ENCODE measurements at places on chromosomes 13 and 19.

GRCh38 chr19:38952395-38953165, 21.8 kb downstream of the MRPS12 start:
- no peak for DNase-seq

GRCh38 chr13:90068658-90069057, 1278.8 kb upstream of the MIR17HG start:
- DNase-seq, result no peak

- DNase-seq, result no peak
These were observed 122.3 kb downstream of the URI1 start for GRCh38 chr19:30064348-30064699.

GRCh38 chr13:35792021-35792420, 315.5 kb upstream of the MAB21L1 start:
- DNase-seq, result no peak

- no peak for DNase-seq
These were observed 649.6 kb downstream of the SLITRK1 start for GRCh38 chr13:83232626-83233025.

- DNase-seq, result no peak
These were observed 201.7 kb downstream of the ABCC4 start for GRCh38 chr13:95099541-95099940.

- no peak for DNase-seq
These were observed 284.2 kb downstream of the TBC1D4 start for GRCh38 chr13:75197803-75198202.

DNA sequence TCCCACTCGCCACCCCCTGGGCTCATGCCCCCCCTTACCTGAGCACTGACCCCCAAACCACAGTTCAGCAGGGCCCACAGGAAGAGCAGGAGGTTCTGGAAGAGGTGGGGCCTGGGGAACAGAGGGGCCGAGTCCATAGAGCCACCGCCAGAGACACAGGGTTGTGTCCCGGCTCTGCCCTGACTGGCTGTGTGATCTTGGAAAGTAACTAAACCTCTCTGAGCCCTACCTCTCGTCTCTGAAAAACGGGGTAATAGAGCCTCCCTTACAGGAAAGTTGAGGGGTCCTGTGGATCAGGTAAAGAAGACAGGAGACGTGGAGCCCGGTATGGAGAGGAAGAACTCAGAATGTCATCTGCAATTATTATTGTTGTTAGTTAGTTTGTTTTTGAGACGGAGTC, 2.0 kb downstream of the ADAMTSL5 start:
- no peak for DNase-seq

DNA sequence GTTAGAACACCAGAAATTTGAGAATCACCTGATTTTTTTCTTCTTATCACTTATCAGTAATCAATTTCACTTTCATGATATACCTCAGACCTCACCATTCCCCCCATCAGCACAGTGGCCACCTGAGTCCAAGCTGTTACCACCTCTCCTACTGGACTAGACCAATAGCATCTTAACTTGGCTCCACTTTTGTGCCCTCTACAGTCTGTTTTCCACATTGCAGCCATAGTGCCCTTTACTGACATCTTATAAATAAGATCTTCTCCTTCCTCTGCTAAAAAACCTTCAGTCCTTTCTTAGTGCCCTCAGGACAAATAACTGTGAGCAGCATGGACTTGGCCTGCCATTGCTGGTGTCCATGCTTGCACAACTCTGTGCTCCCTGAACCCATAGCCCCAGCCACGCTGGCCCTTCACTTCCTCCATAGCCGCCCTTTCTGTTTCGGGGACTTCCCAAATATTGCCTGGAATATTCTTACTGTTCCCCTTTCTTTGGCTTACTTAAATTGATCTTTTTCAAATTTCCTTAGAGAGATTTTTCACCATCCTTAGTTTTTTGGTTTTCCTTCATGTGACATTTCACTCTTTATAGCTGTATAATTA, 380.8 kb downstream of the LMO7 start:
- no peak for DNase-seq

- peak; percentile 99 for DNase-seq
These were observed 451 bp upstream of the HMG20B start for GRCh38 chr19:3572132-3572854.

- DNase-seq, result peak; percentile 14
These were observed 1.8 kb upstream of the CEACAM8 start for GRCh38 chr19:42596391-42597072.

DNA sequence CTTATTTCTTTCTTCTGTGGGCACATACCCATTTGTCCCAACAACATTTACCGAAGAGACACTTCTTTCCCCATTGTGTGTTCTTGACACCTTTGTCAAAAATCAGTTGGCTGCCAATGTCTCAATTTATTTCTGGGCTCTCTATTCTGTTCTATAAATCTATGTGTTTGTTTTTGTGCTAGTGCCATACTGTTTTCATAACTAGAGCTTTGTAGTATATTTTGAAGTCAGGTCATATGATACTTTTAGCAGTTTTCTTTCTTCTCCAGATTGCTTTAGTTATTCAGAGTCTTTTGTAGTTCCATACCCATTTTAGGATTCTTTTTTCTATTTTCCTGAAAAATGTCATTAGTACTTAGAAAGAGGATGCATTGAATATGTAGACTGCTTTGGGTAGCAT, 1276.3 kb downstream of the SLITRK1 start:
- no peak for DNase-seq

DNA sequence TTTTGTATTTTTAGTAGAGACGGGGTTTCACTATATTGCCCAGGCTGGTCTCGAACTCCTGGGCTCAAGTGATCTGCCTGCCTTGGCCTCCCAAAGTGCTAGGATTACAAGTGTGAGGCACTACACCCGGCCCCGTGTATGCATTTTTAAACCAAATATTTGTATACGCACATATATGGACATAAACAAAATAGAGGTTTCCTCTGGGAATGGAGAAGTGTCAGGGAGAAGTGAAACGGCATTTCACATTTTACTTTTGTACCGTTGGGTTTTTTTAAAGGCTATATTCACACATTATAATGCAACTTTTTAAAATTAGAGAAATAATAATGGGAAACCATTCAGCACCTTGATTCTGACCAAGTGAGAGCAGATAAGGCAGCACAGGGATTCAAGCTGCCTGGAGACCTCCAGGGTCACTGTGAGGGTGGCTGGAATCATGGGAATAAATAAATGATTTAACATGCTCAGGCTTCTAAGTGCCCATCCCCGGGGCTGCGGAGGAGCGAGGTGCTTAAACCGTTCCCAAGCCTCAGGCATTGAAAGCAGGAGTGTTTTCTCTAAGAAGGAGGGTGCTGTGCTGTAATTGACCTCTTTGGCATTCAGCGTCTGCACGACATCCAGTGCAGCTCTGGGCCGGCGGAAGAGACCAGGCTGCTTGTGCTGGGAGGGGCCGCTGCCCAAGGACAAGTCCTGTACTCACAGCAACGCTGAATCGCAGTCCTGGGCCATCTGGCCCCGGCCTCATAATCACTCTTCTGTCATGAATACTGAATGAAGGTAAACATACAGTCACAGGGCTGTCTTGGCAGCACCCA, 24.7 kb downstream of the GPR42 start:
- DNase-seq, result no peak

DNA sequence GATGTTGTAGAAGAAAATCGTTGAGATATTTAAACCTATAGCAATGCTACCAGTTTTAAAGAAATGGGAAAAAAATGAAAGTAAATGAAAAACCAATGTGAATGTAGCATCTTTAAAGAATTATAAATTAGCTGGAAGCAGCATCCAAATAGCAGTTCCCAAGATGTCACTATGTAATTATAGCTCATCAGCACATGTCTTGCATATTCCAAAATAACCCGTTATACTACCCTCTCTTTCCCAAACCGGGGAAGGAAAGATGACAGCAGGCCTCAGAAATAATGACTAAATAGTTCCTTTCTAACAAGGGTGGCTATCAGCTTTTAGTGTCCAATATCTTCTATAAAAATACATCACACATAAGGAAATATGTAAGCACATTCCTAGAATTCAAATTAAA, 140.5 kb downstream of the FGF14 start:
- no peak for DNase-seq

GRCh38 chr13:83048419-83048818, 833.9 kb downstream of the SLITRK1 start:
- DNase-seq, result no peak

GRCh38 chr13:113595131-113595530, 10.6 kb downstream of the TFDP1 start:
- no peak for DNase-seq

DNA sequence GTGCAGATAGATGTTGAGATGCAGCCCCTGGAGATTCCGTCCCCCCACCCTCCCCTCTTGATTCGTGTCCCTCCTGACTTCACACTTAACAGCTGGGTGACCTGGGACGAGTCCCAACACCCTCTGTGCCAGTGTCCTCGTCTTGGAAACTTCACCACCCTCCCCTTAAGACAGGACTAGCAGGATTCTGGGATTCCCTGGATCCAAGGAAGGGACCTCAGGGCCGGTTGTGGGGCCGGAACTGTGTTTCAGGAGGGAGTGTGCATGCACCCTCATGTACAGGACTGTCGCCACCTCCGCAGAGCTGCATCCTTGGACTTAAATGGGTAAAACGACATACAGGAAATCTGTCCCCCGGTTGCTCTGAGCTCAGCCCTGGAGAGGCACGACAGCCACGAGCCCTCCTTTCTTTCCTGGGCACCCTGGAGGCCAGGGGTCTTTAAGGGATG, 990 bp downstream of the MYO9B start:
- DNase-seq, result no peak

DNA sequence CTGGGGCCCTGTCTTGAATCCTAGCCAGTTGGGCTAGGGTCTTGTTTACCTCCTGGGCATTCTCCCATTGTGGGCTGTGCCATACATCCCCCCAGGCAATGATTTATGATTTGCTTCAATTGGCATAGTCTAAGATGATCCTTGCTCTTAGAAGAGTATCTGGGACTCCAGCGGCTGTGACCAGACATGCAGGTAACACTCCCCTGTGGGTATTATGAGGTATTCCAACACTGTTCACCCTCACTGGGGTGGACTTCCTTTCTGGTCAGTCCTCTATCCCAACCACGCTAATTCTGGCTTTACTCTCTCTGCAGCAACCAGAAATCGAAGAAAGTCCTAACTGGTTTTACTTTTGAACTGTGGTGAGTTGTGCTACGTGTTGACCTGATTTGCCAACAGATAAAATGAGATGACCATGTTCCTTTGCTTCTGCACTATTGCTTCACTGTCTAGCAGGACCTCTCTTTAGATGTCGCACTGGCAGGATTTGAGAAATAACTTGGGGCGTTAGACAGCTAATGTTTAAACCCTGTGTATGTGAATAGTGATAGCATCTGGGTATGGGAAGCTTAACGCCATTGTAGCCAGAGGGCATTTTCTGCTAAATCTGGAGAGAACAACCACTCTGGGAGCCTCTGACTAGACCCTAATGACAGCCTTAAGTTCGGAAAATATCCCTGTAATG, 6.7 kb upstream of the LRCH1 start:
- no peak for DNase-seq

GRCh38 chr13:96229356-96229755, 139.4 kb downstream of the HS6ST3 start:
- DNase-seq, result no peak

DNA sequence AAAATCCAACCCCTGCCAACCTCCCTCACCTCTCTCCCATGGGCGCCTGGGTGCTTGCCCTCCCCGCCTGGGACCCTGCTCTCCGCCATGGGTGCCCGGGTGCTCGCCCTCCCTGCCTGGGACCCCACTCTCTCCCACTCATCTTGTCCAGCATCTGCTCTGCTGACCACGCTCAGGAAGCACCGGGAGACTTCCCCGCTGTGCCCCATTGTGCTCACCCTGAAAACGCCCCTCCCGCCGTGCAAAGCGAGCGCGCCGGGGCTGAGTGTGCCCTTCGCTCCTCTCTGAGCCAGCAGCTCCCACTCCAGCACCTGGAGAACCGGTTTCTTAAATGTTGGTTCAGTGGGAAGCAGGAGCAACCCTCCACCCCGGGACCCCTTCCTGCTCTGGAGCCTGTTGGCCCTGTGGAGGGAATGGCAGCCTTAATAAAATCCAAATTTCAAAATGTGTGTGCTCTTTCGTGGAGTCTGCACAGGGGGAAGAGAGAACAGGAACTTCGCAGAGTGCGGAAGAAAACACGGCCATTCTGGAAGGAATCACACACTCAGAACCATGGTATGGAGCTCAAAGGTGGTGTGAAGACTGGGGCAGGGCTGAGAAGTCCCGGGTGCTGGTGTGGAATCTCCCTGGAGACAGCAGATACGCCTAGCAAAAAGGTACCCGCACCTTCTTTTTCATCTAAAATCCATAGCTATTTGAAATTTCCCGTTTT, 23.1 kb upstream of the CDC16 start:
- DNase-seq, result no peak

- no peak for DNase-seq
These were observed 263.6 kb upstream of the GPC6 start for GRCh38 chr13:92963029-92963428.

GRCh38 chr13:67493835-67494234, 263.7 kb upstream of the PCDH9 start:
- no peak for DNase-seq

- DNase-seq, result no peak
These were observed 7.1 kb downstream of the PCDH9 start for GRCh38 chr13:67223024-67223423.

GRCh38 chr19:17255150-17255621, 9.4 kb downstream of the USHBP1 start:
- DNase-seq, result no peak

- DNase-seq, result no peak
These were observed 406.8 kb upstream of the HTR2A start for GRCh38 chr13:47303626-47304025.

- DNase-seq, result no peak
These were observed 83.8 kb downstream of the LNX2 start for GRCh38 chr13:27536361-27537101.

GRCh38 chr13:62126400-62126799, 710.8 kb upstream of the PCDH20 start:
- no peak for DNase-seq

DNA sequence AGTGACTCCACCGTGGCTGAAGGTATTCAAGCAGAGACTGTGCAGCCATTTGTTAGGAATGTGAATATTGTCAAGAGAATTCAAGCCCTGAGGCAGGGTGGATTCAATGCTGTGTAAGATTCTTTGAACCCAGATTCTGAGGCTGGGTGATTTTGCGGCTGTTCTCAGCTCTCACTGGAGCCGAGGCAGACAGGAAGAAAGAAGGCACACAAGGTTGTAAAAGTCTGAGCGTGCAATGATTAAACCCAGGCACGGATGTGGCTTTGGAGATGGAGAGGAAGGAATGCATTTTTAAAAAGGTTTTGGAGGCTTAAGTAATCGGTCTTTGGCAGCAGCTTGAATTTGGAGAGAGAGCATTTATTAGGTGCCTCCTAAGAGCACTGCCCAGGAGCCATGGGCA, 187.9 kb downstream of the KATNAL1 start:
- peak; percentile 39 for DNase-seq

All from bone marrow (tissue), 2 donors.